ENCODE measurements at places on chromosomes 1 and 21.

- DNase-seq = no peak
These were observed 1.1 kb upstream of the DNAJC28 start for GRCh38 chr21:33492571-33492970.

DNA sequence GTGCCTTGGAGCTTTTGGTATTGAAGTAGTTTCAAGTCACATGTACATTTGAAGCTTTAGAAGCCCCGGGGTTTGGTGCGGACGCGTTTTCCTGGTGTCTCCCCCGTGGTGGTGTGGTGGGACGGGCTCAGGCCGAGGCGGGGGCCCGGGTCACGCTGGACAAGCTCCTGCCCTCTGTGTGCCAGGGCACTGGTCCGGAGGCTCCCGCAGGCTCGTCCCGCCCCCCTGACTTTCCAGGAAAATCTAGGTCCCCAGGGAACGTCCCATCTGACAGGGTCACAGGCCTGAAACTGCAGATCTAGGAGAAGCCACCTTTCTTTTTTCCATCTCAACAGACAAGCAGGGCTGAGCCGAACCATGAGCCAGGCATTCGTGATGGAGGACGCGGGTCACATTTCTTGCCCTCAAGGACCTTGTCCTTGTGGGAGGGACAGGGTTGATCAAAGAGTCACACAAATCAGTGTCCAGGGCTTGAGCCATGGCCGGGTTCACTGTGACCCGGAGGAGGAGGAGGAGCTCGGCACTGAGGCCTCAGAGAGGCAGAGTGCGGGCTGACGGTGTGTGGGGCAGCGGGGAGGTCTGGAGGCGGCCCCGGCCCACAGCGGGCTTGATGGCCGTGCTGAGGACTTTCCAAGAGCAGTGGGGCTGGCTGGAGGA, 1.6 kb downstream of the DMRTB1 start:
- DNase-seq = no peak

GRCh38 chr1:99645699-99646531, at the start of gene PALMD:
TSS of gene PALMD (plus strand) at chr1:99646113. CDS start at chr1:99646318, 205 bp downstream.
- DNase-seq = no peak

- DNase-seq = no peak
These were observed 125.1 kb downstream of the MRPS6 start for GRCh38 chr21:34198231-34199120.

DNA sequence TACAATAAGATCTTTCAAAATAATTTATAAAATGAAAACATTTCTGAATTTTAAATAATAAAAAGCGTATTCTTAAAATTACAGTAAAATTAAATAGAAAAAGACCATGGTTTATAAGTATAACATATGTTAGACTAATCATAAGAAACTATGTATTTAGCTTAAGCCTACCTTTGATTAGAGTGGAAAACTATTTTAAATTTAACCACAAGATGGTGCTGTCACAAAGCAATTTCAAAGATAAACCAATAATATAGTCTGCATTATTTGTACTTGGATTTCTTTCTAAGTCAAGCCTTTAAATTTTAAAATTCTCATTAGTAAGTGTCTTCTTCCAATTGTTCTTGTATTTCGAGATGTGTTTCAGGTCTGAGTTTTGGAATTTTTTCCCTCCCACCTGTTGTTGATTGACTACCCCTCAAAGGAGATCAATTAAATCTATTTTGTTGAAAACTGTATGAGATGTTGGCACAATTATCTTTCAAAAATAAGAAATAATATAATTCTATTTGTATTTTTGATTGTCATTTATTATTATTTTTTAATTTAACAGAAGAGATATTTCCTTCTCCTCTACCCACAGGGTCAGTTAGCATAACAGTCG, 459.8 kb downstream of the KCNT2 start:
- DNase-seq = no peak

DNA sequence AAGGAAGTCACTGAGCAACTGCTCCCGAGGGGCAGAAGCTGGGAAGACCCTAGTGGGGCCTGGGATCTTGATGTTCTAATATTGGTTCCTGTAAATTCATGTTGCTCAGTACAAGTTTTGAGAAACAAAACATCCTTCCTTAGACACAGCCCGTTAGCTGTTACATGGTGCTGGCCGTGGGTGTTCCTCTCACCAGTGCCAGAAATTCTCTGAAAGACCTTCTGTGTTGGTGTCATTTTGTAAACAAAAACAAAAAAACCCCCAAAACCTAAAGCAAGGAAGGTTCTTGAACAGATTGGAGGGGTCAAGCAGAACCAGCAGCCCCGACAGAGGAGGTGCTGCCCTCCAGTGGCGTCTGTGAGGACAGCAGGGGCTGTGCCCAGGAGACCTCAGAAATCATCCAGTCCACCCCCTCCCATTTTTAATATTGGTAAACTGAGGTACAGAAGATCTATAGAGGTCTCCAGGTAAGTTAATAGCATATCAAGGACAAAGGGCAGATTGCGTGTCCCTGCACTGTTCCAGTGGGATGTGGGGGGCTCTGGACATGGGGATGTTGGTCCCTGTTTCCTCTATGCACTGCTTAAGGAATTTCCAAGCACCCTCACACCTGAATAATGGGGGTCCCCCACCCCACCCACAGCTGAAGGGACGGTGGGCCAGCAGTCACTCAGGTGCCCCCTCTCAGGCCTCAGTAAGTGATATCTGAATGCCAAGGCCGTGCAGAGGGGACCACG, 38.2 kb downstream of the SLC2A7 start:
- DNase-seq = peak; percentile 72

DNA sequence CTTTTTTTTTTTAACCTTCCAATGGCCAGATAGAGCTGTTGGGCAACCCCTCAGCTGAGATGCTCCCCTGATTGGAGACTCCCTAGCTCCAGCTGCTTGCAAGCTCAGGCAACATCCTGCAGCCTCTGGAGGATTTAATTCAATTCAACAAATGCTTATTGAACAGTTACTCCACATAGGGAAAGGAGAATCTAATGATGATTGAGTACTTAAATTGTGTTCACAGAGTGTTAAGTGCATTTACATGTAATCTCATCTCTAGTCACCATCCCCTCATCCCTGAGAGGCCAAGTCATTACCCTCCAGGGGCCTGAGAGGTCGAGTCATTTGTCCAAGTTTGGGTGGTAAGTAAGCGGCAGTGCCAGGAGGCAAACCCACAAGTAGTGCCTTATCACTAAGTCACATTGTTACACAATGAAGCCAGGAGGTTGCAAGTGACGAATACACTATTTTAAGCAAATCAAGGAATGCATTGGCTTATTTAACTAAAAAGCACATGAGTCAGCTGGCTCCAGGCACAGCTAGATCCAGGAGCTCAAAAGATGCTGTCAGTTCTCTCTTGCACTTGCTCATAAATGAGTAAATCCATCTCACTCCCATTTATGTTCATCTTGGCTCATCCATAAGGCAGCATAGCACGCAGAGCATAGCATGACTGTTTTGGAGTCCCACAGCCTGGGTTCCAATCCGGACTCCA, 64.3 kb downstream of the OPTC start:
- DNase-seq = peak; percentile 91

- no peak for DNase-seq
These were observed 47.8 kb downstream of the PTPN14 start for GRCh38 chr1:214503553-214503952.

- DNase-seq = no peak
These were observed 22.9 kb downstream of the UMODL1 start for GRCh38 chr21:42093991-42094421.

DNA sequence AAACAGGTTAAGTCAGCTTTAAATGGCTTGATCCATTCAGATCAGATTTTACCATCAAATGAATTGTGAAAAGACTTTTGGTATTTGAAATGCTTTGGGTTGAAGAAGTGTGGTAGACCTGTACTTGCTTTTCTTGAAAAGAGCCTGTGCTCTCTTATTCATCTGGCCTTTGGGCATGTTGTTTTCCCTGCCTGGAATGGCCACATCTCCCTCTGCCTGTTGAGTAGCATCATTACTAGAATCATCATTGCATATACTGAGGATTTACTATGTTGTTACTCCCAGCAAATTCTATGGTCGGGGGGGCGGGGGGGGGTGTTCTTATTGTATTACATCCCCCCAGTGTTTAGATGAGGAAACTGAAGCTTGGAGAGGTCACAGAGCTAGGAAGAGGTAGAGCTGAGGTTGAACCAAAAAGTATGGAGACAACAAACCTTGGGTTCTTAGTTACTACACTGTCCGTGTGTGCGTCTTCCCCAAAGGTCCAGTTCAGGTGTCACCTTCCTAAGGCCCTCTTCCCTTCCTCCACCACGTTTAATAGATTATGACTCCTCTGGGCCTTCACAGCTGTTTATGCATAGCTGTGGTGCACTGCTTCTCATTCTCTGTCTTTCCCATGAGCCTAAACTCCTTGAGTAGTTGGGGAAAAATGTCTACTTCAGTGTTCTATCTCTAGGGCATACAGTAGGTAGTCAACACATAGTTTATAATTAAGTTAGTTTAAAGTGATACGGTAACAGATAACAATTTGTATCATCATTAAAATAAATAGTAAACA, 246.4 kb upstream of the HOOK1 start:
- no peak for DNase-seq

GRCh38 chr1:1115136-1115785, 628 bp downstream of the C1orf159 start:
- peak; percentile 67 for DNase-seq

- no peak for DNase-seq
These were observed 23.8 kb downstream of the PTTG1IP start for GRCh38 chr21:44849616-44850130.

- DNase-seq = peak; percentile 82
These were observed at the start of gene TMEM54 for GRCh38 chr1:32900956-32901822. TSS of gene TMEM54 (minus strand) at chr1:32901389. CDS start at chr1:32901238, 151 bp downstream.

DNA sequence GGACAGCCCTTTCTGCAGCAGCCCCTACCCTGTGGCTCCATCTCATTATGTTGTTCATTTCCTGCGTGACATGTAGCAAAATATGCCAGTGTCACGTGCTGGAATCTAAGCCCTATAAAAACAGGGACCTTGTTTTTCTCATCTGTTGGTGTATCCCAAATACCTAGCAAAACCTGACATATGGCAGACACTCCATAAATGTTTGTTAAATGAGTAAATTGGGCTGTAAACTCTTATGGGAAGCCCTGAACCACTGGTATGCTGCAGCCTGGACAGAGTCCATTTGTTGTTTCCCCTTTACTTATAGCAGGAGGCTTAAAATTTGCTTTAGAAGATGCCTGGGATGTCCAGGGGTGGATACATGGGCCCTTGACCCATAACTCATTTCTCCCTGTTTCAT, 363.8 kb downstream of the NPHP4 start:
- DNase-seq = no peak

GRCh38 chr1:206772243-206772937, at the start of gene IL10:
TSS of gene IL10 (minus strand) at chr1:206772494. CDS start at chr1:206772435, 59 bp downstream.
- peak; percentile 74 for DNase-seq

GRCh38 chr1:184596950-184597645, 157.6 kb downstream of the EDEM3 start:
- DNase-seq = no peak

GRCh38 chr1:148389027-148389339, 94.1 kb downstream of the PPIAL4G start:
- DNase-seq = no peak

DNA sequence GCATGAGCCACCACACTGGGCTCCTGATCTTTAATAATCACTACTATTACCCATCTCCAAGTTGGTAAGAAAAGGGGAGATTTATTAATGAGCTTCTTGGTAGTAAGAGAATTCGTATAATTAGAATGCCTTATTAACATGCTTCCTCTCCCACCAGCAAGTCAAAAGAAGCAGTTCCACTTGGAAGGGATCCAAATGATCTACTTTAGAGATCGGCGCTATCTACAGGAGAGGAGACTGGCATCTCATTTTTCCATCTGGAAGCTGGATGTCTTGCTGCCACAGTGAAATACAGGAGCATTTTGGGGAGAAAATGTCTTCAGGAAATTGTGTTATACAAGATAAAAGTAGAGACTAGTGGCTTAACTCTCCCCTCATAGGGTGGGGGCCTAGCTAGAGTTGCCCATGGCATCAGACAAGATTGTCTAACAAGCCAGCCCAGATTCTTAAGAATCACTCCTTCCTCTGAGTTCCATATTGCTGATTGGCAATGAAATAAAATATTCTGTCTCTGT, 33.6 kb upstream of the CAMSAP2 start:
- no peak for DNase-seq

DNA sequence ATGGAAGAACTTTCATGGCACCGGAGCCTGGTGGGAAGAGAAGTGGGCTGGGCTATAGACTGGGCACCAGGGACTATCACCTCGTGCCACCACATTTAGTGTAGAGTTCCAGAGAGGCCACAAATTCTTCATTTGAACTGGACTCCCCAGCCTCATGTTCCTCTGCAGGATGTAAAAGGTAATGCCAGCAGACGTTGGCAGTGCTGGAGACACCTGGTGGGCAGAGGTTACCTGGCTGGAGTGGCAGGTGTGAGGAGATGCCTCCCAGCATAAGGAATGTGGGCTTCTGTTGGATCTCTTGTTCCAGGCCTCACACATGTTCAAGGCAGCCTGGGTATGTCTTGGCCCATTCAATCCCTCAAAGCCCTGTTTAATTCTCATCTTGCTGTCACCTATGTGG, 35.2 kb downstream of the TEX35 start:
- no peak for DNase-seq

- DNase-seq = no peak
These were observed 5.2 kb downstream of the CAPN9 start for GRCh38 chr1:230752407-230752806.

DNA sequence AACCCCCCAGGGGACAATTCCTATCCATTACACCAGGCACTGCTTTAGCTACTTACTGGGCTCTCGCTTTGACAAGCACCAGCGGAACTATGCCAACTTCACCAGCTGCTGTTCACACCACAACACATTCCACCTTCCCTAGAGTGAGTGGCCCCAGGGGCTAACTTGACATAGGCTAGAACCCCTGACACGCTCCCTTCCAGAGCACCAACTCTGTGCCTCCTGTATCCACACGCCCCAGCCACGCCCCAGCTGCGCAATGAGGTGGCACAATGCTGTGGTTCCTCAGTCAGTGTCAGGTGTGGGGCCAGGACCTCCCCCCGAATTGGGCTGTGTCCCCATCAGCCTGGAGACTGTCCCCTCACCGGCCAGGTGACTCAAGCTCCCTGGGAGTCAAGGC, 11.7 kb upstream of the FGR start:
- no peak for DNase-seq

DNA sequence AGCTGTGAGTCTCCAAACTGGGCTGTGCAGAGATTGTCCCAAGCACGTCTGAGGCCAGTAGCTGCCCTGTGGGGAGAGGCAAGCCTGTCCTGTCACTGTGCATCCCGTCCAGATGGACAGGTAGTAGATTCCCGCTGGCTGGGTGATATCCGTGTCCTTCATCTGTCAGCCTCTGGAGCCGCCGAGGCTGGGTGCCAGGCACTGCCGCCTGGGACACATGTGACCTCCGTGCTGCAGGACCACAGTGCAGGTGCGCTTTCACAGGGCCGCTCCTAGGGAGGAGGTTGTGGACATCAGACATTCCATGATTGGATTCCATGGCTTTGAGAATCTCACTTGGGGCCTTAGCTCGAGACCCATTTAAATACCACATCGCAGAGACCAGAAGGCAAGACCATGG, 4.7 kb downstream of the PDXK start:
- DNase-seq = no peak

All from sigmoid colon (tissue), 7 donors.